SIG-M5 (cell line): ENCODE measurements at places on chromosomes 5 and 9.

DNA sequence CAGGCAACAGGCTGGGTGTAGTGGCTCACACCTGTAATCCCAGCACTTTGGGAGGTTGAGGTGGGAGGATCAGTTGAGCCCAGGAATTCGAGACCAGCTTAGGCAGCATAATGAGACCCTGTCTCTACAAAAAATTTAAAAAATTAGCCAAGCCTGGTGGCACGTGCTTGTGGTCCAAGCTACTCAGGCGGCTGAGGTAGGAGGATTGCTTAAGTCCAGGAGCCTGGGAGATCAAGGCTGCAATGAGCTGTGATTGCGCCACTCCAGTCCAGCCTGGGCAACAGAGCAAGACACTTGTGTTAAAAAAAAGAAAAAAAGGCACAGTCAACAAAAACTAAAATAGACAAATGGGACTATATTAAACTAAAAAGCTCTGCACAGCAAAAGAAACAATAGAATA, 29.3 kb downstream of the ATP6V0E1 start:
- DNase-seq = no peak

- no peak for DNase-seq
Measured at GRCh38 chr9:114864471-114864870, 58.6 kb upstream of the TNFSF15 start.

- no peak for DNase-seq
Measured at GRCh38 chr5:142491270-142491669, 166.4 kb upstream of the SPRY4 start.

- DNase-seq = no peak
Measured at GRCh38 chr5:139878093-139878492, 82.5 kb downstream of the PSD2 start.

DNA sequence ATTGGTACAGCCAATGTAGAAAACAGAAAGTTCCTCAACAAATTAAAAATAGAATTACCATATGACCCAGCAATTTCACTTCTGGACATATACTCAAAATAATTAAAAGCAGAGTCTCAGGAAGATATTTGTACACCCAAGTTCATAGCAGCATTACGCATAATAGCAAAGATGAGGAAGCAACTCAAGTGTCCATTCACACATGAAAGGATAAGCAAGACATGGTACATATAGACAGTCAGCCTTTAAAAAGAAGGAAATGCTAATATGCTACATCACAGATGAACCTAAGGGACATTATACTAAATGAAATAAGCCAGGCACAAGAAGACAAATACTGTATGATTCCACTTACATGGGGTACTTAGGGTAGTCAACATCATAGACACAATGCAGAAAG, 76.7 kb downstream of the ANXA2R start:
- no peak for DNase-seq

- DNase-seq = no peak
Measured at GRCh38 chr5:1106385-1107166, 5.3 kb downstream of the SLC12A7 start.

DNA sequence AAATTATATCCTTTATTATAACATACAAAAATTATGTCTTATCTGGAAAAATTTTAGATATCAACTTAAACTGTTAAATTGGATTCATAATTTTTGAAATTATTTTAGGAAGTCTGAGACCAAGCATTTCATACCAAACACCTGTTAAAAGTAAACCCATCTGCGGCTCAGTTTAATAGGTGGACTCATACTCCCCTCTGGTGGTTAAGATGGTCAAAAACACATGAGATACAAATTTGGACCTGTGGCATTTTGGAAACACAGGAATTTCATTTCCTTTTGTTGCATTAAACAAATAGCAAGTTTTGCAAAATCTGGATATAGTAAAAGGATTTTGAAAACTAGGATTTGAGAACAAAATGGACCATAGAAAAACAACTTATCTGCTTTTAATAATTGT, 53.7 kb downstream of the RGMB start:
- no peak for DNase-seq

DNA sequence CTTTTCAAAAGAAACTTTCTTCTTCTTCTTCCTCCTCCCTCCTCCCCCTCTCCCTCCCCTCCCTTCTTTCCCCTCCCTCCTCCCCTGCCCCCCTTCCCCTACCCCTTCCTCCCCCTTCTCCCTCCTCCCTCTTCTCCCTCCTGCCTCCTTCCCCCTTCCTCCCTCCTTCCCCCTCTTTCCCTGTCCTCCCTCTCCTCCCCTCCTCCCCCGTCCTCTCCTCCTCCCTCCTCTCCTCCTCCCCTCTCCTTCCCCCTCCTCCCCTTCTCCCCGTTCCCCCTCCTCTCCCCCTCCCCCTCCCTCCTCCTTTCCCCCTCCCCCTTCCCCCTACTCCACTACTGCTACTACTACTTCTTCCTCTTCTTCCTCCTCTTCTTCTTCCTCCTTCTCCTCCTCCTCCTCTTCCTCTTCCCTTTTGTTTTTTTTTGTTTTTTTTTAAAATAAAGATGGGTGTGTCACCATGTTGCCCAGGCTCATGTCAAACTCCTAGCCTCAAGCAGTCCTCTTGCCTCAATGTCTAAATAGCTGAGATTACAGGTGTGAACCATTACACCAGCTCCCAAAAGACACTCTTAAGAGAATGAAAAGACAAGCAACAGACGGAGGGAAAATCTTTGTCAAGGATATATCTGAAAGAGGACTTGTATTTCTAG, 87.5 kb downstream of the SCAMP1 start:
- DNase-seq = no peak

DNA sequence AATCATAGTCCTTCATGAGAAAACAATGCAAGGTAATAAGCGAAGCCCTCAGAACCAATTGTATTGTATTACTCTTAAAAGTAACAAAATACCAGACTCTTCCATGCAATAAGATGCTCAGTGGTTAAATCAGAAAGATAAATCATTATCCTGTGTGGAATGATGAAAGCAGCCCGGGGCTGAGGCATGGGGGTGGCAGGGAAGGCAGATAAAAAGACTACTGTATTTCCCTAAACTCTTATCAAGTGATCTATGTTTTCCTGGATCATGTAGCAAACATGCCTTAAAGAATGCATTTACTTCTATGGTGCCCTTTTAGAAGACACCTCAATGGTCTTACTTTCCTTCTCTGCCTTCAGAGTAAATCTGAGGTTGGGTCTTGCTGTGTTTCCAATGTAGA, 105.6 kb upstream of the DAPK1 start:
- DNase-seq = no peak

- no peak for DNase-seq
Measured at GRCh38 chr9:133730994-133731715, 7.0 kb downstream of the SARDH start.

DNA sequence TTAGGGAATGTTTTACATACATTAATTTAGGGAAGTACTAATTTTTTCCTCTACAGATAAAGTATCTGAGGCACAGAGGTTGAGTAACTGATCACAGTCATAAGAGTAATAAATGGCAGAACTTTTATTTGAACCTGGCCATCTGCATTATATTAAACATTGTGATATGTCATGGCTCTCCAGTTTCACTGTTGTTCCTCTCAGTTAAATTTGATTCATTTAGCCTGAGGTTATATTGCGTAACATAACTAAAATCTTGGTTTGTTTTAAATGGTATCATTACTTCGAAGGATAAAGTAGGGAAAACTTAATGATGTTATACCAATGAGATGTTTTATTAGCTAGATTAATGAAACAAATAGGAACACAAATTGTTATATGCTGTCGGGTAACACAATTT, 284.4 kb downstream of the KDM4C start:
- DNase-seq = no peak

DNA sequence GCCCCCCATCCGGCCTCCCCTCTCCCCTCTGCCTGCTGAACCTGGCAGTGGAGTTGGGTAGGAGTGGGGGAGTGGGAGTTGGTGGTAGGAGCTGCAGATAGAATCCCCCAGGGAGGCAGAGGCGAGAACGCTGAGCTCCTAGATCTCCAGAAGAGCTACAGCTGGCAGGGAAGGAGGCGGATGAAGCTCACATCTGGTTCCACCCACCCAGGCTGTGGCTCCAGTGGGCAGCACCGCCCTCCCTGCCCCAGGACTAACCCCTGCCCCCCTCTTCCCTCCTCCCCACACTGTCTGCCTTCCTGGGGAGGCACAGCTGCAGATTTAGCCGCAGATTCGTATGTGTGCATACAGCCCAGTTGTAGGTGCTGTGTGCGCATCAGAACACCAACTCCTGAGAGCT, 34.2 kb downstream of the C9orf50 start:
- DNase-seq = no peak

GRCh38 chr5:98770209-98770910, 3.1 kb upstream of the RGMB start:
- DNase-seq = no peak

DNA sequence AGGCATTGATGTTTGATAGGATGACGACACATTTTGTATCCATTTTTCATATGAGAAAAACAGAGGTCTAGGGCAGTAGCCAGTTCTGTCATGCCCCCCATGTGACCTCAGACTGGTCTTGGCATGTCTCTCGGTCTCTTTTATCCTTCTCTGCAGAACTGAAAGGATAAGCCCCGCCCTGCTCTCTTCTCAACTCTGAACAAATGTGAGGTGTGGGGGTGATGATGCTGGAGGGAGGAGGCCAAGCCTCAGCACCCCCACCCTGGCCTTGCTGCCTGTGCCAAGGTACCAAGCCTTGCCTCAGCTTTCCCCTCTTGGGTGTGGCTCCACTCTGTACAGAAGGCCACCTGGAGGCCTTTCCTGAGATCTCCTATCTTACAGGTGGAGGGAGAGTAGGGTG, 19.5 kb upstream of the CRB2 start:
- DNase-seq = no peak

DNA sequence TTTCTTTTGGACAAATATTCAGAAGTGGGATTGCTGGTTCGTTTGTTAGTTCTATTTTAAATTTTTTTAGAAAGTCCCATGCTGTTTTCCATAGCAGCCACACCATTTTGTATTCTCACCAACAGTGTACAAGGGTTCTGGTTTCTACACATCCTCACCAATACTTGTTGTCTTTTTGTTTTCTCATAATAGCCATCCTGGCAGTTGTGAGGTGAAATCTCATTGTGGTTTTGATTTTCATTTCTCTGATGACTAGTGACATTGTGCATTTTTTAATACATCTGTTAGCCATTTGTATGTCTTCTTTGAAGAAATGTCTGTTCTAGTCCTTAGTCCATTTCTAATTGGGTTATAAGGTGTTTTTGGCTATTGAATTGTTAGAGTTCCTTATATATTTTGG, 214.3 kb downstream of the ARRDC3 start:
- DNase-seq = no peak

DNA sequence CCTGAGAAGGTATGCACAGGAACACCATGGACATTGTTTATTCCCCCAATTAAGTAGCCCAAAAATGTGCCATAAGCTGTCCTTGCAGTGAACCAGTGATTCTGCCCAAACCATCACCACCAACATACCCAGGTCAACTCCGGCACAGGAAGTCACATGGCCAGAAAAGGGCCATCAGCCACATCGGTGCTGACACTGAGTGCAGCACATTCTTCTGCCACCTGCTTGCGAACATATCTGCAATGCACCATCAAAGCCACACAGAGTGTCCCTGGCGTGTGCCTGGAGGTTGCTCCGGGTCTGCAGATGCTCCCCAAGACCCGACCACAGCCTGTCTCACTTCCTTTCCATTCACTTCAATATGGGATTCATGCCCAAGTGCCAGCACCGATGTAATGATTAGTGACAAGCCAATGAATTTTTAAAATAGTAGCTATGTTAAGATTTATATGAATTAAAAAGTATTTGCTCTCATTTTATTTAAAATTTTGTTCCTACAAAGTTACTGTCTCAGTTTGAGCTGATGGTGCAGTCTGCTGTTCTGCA, 37.6 kb downstream of the SYK start:
- no peak for DNase-seq

- DNase-seq = no peak
Measured at GRCh38 chr5:53323511-53323910, 156.9 kb upstream of the FST start.

GRCh38 chr5:122137702-122138101, 8.4 kb downstream of the ZNF474 start:
- DNase-seq = no peak

DNA sequence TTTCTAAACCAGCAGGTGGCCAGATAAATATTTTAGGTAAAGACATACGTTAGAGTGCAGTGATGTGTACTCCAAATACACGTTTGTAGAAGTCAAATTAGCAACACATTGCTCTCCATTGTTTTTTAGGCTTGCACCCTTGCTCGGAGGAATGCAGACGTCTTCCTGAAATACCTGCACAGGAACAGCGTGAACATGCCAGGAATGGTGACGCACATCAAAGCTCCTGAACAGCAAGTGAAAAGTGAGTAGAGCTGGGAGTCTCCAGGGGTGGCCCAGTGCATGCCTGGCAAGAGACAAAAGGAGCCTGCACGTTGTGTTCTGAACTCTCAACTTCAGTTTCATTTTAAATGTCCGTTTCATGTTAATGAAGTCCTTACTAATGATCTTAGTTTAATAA, 207.5 kb upstream of the OTULINL start:
- no peak for DNase-seq

- DNase-seq = no peak
Measured at GRCh38 chr5:3310541-3311261, 284.9 kb upstream of the IRX1 start.

- no peak for DNase-seq
Measured at GRCh38 chr5:114391321-114391720, 29.5 kb downstream of the KCNN2 start.

GRCh38 chr9:110777196-110777875, 108.7 kb downstream of the MUSK start:
- DNase-seq = no peak

GRCh38 chr9:122020398-122020797, 72.7 kb downstream of the TTLL11 start:
- DNase-seq = no peak

DNA sequence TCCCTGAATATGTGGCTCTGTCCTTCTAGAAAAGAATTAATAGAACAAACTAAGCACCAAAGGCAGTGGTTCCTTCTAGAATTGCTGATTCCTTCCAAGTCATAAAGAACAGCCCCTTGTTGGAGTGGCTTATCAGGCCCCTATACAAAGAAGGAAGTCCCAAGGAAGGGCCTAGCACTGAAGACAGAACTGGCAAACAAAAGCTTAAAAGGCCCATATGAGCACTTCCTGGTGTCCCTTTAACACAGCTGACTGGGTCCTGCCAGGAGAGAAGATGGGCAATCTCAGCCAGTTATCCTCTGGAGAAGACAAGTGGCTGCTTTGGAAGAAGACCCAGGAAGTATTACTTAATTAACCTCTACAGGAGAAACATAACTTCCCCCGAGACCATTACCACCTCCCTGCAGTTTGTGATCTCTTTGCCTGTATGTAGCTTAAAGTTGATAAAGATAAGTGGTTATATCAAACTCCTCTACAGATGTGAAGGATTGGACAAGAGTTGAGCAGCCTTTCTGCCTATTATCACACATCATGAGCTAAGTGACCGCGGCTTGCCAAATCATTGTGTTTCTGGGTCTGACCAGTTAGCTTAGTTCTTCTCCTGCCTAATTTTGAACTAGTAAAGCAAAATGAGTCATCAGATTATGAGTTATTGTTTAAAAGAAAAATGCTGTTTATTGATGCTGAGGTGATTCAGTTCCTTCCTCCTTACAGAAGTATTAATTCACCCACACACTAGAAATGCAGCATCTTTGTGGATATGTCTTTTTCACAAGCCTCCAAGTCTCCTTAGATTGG, 13.3 kb upstream of the STING1 start:
- no peak for DNase-seq
